ENCODE measurements at places on chromosomes 3 and 15.
A peak's percentile ranks its signal among the peaks of the same experiment; 100 is the strongest.

- DNase-seq: no peak
These were observed 361.0 kb upstream of the PLSCR5 start for GRCh38 chr3:146966124-146966523.

GRCh38 chr3:180983136-180983535, 6.4 kb downstream of the DNAJC19 start:
- DNase-seq: no peak

- DNase-seq: peak; percentile 39
These were observed 627.0 kb upstream of the TBL1XR1 start for GRCh38 chr3:177824190-177824786.

- DNase-seq: no peak
These were observed 57.3 kb downstream of the PGPEP1L start for GRCh38 chr15:98950248-98950647.

GRCh38 chr15:74519311-74519710, 21.7 kb upstream of the ARID3B start:
- peak; percentile 46 for DNase-seq

DNA sequence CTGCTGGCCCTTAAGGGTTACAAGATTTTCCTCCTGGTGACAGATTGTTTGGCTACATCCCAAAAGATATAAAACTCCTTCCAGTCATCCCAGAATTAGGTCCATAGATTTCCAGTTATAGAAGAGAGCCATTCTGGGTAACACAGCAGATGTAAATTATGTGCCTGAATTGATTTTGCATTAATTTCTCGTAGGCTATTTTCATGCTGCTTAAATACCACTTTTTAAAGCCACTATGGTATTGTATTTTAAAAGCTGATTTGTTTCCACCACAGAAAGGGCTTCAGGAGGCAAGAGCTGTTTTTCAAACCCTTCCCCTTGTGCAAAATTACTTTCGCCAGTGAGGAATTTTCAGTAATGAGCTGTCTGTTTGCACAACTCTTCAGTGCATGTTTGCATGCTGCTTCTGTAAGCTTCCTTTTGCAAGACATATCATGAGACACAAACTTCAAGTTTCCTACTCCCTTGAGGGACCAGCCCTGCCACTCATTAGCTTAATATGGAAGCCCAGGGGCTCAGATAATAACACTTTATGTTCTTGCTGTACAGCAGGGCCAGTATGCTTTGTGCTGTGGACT, 105.4 kb upstream of the TNIK start:
- DNase-seq: no peak

DNA sequence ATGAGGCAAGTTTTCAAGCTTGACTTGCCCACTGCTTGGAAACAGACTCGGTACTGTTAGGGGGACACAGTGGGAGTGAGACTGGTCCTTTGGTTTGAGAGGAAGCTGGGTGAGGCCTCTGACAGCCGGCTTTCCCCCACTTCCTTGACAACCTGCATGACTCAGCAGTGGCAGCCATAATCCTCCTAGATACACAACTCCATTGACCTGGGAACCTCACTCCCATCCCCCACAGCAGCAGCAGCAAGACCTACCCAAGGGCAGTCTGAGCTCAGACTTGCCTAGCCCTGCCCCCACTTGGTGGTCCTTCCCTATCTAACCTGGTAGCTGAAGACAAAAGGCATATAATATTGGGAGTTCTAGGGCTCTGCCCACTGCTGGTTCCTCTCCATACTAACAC, 1043.5 kb upstream of the ALCAM start:
- DNase-seq: peak; percentile 5

GRCh38 chr3:195810455-195810845, 1.3 kb downstream of the MUC4 start:
- no peak for DNase-seq

DNA sequence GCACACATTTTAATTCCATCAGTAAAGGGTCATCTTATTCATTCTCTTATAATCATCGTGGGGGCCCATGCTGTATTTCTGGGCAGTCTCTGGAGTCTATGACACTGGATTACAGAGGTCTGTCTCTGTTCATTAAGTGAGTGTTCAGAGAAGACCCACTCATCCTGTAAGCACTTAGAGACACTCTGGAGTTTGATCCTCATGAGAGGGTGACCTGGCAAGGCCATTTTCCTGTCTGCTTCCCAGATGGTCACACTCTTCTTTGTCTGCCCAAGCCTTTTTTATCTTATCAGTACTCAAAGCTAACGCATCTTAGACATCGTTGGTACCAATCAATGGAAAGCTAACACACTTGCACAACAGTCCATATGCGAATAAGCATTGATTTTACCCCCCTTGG, 333.1 kb downstream of the RORA start:
- no peak for DNase-seq

- DNase-seq: no peak
These were observed 27.0 kb downstream of the GPR156 start for GRCh38 chr3:120258009-120258408.

DNA sequence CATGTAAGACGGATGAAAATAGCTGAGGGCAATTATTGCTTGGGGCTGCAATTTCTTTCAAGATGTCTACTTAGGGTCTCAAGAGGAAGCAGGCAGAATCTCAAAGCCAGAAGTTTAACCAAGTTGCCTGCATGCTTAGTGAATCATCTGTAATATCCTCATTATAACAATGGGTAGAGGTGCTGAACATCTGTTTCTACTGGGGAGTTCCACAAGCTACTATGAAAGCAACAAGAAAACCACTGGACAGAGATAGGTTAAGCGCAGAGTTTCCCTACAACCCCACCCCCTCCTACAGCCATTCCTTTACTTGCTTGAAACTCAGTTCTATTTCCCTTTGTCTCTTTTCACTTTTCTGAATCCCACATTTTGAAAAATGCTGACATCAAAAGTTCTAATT, 759.4 kb upstream of the GBE1 start:
- DNase-seq: no peak

DNA sequence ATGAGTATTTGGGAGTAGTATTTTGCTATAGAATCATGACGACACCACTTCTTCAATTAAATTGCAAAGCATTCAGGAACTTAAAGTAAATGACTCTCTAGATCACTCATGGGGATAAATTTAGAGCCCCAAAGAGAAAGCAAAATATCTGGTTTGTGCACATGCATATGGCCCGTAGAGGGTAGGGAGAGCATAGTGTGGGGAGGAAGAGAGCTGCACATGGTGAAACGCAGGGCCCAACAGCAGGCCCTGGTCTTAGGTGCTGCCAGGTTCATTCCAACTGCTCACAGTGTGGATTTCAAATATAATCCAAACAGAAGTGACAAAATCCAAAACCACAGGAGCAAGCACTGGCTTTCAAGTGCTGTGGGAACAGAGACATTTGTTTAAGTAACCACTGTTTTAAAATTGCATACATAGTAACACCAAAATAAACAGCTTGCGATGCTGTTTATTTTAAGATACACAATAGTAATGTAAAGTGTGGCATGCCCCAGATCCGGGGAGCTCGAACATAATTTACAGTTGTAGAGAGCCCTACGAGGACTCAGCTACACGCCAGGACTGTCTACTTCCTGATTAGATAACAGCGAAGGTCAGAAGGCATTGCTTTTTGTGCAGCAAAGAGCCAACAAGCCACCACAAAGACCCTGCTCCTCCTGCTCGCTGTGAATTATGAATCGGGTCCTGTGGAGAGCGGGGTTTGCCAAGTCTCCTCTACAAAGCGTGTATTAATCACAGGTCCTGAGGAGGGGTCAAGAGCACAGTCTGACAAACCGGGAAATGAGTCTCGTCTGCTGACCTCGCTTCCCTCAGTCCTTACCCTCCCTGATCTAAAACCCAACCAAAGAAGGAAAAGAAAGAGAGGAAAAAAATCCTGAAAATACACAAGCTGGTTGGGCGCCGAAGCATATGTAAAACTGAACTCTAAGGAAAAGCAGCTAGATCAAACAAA, 80.6 kb downstream of the MEIS2 start:
- DNase-seq: no peak

- DNase-seq: no peak
These were observed 30.2 kb downstream of the BCL2L10 start for GRCh38 chr15:52082197-52083036.

DNA sequence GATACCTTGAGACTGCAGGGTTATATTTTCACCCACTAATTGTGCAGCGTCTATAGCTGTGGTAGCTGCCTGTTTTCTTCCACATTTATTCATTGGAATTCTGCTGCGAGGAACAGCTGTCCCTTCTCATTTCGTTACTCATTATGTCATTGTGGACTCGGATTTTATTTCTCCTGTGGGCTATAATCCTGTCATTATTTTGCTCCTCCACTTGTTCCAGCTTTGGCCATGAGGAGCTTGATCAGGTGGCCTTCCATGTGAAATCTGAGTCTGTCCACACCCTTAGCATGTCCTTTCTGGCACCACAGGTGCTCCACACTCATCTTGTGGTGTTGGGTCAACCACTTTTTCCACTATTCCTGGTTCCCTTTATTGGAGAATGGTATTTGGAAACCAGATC, 14.8 kb downstream of the LYSMD4 start:
- no peak for DNase-seq

- DNase-seq: no peak
These were observed 293.0 kb downstream of the ADAMTS17 start for GRCh38 chr15:100048736-100049135.

DNA sequence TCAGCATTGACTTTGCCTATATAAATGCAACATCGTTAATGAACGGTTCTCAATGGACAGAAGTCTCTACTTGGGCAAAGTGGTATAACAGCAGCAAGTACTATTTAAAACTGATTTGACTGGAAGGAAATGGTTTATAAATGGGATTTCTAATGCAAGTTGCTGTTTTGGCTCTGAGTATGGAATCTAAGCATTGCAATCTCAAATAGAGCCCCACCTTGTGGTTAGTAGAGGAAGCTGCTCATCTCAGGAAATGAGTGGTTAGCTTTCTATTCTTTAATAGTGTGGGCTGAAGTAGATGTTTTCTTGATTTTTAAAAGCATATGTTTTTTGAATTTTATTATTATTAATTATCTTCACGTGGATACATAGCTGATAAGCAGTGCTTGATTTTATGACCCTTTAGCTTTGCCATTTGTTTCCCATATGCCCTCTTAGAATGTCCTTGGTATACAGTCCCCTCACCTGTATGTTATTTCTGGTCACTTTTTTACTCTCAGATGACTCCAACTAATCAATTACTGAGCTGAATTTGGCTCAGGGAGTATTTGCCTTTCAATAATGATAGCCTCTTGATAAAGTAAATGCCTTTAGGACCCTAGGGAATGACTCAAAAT, 67.1 kb downstream of the OXSM start:
- DNase-seq: peak; percentile 68

DNA sequence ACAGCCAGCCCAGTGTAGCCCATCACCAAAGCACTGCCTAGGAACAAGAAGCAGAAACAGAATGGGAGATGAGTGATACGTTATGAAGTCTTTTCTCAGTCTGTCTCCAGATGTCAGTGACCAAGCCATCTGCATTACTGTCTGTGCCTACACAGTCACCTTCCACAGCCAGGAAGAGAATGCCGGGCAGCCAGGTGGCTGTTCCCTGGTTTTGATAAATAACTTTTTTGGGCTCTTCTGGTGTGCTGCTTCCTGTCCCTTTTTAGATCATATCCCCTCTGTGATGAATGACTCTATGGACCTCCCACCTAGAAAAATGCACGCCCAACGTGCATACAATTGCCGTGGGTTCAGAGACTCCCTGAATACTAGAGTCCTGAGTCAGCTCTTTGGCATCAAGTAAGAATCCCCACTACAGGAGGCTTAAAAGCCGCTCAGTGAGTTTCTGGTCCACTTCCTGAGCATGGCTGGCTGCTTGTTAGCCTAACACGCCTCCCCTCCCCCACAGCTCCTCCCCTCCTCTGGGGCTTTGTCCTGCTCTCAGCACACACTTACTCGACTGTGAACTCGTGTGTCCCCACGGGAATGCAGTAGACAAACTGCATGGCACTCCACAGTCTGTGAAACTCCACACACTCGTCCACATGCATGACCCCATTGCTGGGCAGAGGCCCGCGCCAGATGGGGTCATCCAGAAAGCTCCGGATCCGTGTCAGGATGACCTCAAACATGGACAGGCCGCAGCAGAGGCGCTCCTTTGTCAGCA, 34.7 kb downstream of the NIPA2 start:
- peak; percentile 77 for DNase-seq

DNA sequence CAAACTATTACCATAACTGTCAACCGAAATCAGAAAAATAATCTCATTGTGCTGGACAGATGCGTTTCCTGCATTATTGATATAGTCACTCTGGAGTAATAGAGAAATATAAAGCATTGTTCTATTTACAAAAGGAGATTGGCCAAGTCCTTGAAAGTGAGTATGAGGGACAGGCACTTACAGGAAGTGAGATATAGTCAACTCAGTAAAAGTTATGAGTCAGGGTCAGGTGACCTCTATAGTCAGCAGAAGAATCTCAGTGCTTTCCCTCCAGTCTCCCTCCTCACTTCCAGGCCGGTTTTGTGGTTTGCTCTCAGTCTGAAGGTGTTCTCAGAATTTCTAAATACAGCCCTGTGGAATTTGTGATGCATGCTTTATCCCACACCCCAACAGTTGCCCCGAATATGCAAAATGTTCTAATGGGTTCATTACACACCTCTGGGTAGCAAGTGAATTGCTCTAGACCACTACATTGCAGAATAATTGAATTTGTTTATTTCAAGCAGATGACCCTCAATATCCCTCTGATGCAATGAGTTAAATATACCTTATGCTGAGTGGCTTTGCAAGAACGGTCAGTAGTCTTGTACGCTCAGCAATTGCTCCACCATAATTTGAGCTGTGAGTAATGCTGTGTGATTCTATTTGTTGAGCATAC, 787.7 kb downstream of the MCTP2 start:
- peak; percentile 66 for DNase-seq

- no peak for DNase-seq
These were observed 237.6 kb downstream of the FEZF2 start for GRCh38 chr3:62135741-62136140.

- no peak for DNase-seq
These were observed 50.7 kb downstream of the TRA2B start for GRCh38 chr3:185887066-185887465.

DNA sequence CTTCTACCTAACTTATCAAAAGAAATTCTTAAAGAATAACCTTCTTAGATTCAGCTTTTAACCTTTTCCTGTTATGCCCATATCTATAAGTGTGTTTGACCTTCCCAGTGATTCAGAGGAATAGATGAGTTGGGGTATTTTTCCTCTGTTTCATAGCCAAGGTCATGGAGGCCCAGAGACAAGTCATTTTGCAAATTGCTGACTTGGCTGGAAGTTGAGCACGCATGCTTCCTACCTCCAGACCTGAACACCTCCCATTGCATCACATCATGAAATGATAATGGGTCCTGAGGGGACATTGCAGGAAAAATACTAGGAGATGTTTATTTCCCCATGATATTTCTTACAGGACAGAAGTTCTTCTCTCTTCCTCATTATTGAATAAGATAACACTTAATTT, 158.6 kb upstream of the LMCD1 start:
- DNase-seq: no peak

- DNase-seq: no peak
These were observed 25.5 kb downstream of the SLC12A8 start for GRCh38 chr3:125186800-125187598.

- peak; percentile 85 for DNase-seq
These were observed 213.8 kb upstream of the STAC start for GRCh38 chr3:36166477-36166876.

DNA sequence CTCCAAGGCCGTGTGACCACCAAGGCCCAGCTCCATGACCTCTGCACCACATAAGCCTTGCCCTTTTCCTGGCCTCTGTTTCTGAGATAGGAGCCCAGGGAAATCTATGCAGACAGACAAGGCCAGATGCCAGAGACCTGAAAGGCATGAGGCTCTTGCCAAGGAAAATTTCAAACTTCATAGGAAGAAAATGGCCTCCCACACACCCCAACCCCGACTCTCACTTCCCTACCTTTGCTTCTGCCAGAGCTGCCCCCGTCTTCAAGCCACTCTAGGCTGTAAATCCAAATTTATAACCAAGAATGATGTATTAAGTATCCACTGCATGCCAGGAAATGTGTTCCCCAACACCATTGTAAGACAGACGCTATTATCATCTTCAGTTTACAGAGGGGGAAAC, 65.5 kb upstream of the HRH1 start:
- DNase-seq: no peak
